ENCODE measurements at places on chromosomes 7 and 10.

DNA sequence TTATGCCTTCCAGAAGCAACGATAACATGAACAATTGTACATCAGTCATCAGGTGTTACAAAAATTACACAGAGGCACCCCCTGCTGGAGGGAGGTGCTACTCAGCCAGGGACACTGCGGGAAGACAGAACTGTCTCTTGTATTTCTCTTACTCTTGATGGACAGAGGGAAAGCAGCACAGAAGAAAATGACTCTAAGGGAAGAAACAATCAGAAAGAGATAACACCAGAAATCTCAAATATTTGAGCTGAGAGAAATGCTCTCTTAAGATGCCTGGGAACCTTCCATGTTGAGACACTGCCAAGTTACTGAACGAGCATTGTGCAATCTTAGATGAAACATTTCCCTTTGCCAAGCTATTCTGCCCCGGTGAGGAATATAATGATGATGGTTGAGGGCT is 227.6 kb upstream of the NPSR1 start:
- DNase-seq, result no peak

GRCh38 chr10:106980495-106981451 is 183.7 kb downstream of the SORCS1 start:
- DNase-seq, result no peak

- no peak for DNase-seq
Measured at GRCh38 chr7:134101716-134102115, 25.4 kb upstream of the LRGUK start.

DNA sequence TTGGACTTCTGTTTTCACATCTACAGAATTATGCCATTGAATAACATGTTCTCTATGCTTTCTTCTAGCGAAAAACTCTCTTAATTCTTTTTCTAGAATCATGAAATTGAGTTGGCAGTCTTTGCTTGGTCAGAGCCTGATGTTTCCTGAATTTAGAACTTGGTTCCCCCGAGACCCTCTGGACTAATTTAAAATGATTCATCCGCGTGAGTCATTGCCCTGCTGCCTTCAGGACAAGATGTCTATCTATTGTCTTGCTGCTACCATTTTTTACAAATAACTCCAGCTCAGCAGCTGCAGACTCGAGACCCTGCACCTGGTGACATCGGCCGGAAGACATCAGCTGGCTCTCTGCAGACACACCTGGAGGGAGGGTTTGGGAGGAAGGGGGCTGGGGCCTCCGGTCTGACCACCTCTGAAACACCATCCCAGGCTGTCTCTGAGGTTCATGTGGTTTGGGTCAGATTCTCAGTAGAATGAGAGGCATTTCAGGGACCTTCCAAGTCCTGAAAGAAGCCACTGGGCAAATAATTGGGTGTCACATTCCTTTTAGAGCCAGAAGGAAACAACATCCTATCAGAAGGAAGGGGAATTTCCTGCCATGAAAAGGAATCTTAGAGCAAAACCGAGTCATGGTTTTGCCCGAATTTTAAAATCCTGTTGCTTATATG is 20.9 kb upstream of the KLF6 start:
- DNase-seq, result no peak

Data from stimulated activated CD4-positive, alpha-beta T cell treated with anti-CD3 and anti-CD28 coated beads, TNF-alpha, amount 100 ng/mL, for 1 hour (primary cell).